ENCODE measurements at places on chromosomes 12 and 14.

GRCh38 chr14:64725879-64726584, 21.8 kb downstream of the PLEKHG3 start:
- no peak for DNase-seq

DNA sequence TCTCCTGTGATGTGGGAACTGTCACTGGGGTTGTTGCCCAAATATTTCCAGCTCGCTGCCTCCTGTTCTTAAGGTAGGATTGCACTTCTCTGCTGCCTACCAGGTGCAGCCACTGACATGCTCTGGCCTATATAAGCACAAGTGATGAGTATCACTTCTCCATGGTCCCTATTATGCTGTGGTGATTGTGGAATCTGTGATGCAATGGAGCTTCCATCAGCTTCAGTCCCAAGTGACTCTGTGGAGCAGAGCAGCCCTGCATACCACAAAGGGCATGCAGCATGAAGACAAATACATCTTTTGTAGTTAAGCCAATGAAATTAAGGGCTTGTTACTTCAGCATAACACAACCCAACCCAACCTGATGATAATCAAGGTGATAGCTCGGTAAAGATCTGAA, 43.5 kb downstream of the CKAP4 start:
- no peak for DNase-seq

GRCh38 chr12:101590383-101590782, 4.4 kb upstream of the MYBPC1 start:
- no peak for DNase-seq

- DNase-seq, result no peak
Observed at GRCh38 chr12:24560192-24560775, 388.6 kb downstream of the BCAT1 start.

DNA sequence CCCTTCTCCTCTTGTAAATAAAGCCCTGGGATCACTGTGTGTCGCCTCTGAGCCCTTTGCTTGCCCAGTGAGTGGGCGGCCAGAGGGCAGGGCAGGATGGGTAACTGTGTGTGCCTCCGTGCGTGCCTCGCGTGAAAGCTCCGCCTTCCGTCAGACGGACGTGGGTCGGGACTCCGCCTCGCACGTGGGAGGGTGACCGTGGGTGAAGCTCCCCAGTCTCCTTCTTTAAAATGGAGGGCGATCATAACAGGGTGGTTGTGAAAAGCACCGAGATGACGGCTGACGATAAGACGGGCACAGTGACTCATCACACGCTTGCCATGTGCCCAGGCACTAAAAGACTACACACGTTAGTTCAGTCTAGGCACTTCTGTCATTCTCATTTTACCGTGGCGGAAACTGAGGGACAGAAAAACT, 9.2 kb downstream of the PHB2 start:
- DNase-seq, result no peak

- DNase-seq, result no peak
Observed at GRCh38 chr12:121770813-121771625, 22.5 kb downstream of the RHOF start.

- no peak for DNase-seq
Observed at GRCh38 chr12:11765421-11765816, 115.9 kb downstream of the ETV6 start.

GRCh38 chr12:47777741-47778558, 4.9 kb downstream of the SLC48A1 start:
- DNase-seq, result peak; percentile 99

DNA sequence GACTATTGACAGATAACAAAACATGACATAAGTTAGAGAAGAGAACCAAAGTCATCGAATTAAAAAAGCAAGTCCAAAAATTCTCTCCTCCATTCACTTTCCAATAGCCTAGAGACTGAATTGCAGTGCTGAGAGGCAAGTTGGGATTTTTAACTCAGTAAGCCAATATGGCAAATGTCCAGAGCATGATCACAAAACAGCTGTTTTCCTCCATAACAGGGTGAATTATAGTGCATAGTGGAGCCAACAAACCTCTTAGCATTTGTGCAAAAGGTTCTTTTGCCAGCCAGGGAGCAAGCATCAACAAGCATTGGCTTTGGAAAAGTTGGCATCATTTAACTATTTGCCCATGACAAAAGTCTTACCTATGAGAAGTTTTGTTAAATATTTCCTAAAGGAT, 458.8 kb upstream of the NOVA1 start:
- DNase-seq, result peak; percentile 18

DNA sequence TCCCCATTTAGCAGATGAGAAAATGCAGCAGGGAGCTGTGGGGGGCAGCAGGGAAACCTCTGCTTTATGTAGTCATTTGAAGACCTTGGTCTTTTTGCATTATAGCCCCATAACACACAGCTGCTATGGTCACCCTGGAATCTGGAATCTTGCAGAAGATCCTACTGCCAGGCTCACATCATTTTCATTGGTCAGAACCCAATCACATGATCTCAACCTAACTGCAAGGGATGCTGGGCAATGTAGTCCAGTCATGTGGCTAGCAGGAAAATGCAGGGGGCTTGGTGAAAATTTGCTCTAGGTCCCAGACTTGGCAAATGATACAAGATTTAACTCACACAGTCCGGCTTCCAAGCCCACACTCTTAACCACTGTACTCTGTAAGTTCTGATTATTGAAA, 1028.7 kb downstream of the AACS start:
- DNase-seq, result peak; percentile 26

- no peak for DNase-seq
Observed at GRCh38 chr12:47941871-47942613, 21.4 kb upstream of the TMEM106C start.

GRCh38 chr12:41992022-41992421, 152.7 kb downstream of the GXYLT1 start:
- no peak for DNase-seq

DNA sequence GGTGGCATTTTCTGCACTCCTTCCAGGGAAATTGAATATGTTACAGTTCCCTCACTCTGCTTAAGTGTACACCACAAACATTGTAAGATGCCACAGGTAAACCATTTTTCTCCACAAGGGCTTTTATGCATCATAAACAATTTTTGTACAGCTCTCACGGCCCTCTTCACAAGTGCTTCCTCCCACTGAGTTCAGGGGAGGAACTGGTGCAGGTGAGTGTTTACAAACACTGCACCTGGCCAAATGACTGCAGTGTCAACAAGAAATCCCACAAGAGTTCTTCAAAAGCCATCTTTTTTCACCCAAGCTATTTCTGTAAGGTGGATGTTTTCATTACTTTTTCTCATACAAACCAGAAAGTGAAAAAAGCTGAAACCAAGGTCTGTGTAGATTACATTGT, 973.2 kb downstream of the AACS start:
- DNase-seq, result no peak

DNA sequence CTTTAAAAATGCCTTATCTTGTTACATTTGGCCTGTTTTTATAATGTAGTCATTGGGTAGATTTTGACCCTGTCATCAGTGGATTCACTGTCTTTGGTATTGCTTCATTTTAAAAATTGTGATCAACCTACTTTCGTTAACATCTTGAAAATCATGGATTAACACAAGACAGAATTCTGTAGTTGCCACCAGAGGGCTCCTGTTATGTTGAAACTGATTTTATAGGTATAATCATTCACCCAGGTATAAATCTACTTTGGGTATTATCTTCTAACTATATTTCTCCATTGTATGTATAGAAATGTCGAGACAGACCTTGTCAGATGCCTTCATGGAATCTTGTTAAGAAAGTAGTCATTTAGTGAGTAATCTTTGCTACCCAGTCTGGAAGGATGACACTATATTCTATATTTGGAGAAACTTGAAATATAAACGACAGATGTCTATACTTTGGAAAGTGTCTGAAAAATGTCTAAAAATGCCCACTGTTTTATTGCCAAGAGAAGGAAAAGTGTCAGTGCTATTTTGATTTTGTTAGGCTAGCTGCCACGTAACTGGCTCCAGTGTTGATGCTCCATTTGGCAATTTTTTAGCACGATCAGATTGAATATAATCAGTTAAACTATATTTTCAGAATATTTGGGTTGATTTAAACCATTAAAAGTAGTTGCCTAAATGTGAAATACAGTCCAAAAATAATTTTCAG, 129.4 kb downstream of the PELI2 start:
- DNase-seq, result peak; percentile 16

- no peak for DNase-seq
Observed at GRCh38 chr14:94476023-94476422, at the start of gene SERPINA9. SERPINA9 (minus strand) TSS chr14:94476197; CDS start chr14:94469840, 6,357 bp downstream.

GRCh38 chr12:62248873-62249272, 11.3 kb upstream of the USP15 start:
- DNase-seq, result no peak

GRCh38 chr14:23610815-23611289, 25.3 kb upstream of the DHRS2 start:
- DNase-seq, result no peak

- no peak for DNase-seq
Observed at GRCh38 chr12:80709811-80710726, 2.6 kb downstream of the MYF6 start.

- no peak for DNase-seq
Observed at GRCh38 chr12:124763594-124763979, 100.1 kb downstream of the SCARB1 start.

DNA sequence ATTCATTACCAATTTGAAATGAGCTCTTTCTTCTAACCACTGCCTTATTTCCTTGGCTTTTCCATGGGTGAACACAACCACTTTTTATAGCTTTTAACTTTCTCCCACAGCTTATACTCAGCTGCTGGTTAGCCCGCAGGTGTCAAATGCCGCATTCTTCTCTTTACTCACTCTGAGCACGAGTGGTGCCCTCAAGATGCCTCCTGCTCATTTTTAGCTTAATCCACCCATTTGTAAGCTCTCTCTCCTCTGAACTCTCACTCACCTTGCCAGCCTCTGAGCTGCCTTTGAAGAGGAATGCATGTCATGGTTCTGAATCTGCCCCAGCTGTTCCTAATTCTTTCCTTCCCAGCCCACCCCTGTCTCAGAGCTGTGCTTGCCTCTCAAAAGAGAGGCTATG, 449.4 kb upstream of the PRICKLE1 start:
- no peak for DNase-seq

- DNase-seq, result no peak
Observed at GRCh38 chr14:38941488-38941887, 161.5 kb downstream of the SEC23A start.

- peak; percentile 62 for DNase-seq
Observed at GRCh38 chr14:89957791-89958190, 2.1 kb downstream of the TDP1 start.

GRCh38 chr12:3055704-3056467, 21.3 kb upstream of the TSPAN9 start:
- no peak for DNase-seq

DNA sequence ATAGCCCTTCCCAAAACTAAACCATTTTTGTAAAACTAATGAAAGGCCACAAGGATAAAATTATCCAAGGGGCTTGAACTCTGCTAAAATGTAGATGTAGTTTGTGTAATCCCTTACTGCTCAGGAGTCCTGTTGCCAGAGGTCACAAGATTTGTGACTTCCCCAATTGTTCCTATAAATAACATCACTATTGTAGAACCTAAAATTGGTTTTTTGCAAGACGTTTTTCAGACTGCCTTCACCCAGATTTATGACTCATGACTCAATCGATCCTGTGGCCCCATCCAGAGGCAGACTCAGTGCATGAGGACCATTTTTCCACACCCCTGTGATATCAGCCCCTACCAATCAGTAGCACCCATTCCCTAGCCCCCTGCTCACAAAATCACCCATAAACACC, 61.5 kb upstream of the RASSF8 start:
- no peak for DNase-seq

- DNase-seq, result no peak
Observed at GRCh38 chr14:101709533-101709881, 52.0 kb upstream of the PPP2R5C start.

GRCh38 chr14:23322568-23323517, 1.6 kb downstream of the PABPN1 start:
- no peak for DNase-seq

GRCh38 chr14:103693515-103693914, 21.7 kb downstream of the XRCC3 start:
- DNase-seq, result no peak

DNA sequence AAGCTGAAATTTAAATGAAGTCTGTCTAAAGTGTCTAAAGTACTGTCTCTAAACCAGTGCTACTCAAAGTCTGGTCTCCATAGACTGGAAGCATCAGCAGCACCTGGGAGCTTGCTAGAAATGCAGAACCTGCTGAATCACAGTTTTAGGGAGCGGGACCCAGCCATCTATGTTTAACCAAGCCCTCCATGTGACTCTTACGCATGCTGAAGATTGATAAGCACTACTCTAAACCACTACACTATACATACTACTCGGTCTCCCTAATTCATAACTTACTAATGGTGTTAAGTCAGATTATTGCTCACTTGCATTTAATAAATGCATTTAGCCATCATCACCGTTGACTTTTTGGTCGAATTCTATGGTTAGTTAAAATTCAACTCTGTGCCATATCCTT, 88.8 kb downstream of the SLC25A21 start:
- DNase-seq, result no peak

GRCh38 chr12:118060301-118061010, 523 bp downstream of the WSB2 start:
- DNase-seq, result peak; percentile 51

GRCh38 chr12:130014485-130014807, 110.6 kb upstream of the TMEM132D start:
- DNase-seq, result peak; percentile 35

- DNase-seq, result no peak
Observed at GRCh38 chr12:105352940-105353635, 22.6 kb downstream of the C12orf75 start.

DNA sequence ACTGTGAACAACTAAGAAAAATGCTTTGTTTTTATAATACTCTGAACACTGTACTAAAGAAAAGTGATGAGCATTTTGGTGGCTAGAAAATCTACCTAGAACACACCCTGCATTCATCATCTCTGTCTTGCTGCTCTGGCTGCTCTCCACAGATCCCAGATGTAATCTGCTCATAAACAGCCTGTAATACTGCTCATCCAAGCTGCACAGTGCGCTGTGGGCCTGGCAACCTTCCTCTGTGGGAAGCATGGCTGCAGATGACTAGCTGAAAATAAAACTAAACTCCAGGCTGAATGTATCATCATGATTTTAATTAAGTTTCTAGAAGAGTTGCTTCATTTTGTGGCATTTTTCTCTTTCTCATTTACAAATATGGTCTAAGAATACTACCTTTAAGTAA, 200.7 kb downstream of the SLC2A13 start:
- peak; percentile 28 for DNase-seq

GRCh38 chr14:69475194-69475818, 9.2 kb upstream of the PLEKHD1 start:
- DNase-seq, result no peak

GRCh38 chr14:36998686-36999085, 173.7 kb downstream of the SLC25A21 start:
- DNase-seq, result no peak

Data from pons (tissue), 1 donor.